ENCODE measurements at places on chromosomes 13 and 19.

DNA sequence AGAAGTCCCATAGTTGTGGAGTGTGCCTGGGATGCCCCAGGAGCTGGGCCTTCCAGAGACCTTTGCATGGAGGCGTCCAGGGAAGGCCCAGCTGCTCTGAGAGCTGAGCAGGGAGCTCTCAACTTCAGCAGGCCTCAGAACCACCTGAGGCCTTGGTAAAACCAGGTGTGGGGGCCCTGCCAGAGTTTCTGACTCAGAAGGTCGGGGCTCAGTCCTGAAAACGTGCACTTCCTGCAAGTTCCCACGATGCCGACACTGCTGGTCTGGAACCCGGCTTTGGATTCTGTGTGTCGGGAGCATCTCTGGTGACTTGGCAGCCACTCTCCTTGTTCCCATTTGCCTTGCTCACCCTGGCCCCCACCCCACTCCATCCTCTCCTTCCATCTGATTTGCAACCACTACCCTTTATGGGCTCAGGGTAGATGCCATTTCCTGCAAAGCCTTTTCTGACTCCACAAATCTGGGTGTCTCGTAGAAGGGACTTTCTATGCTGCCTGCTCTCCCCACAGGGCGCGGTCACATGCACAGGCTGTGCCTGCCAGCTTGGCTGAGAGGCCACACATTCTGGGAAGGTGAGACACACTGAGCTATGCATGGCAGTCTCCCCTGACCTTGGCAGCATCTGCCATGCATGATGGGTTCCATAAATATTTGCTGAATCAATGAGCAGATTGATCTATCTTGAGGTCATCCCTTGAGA is 244.7 kb downstream of the COL4A1 start:
- DNase-seq, result no peak

- no peak for DNase-seq
These were observed 419.6 kb downstream of the GPC6 start for GRCh38 chr13:93646245-93646644.

GRCh38 chr13:84129966-84130365 is 247.7 kb upstream of the SLITRK1 start:
- DNase-seq, result no peak

GRCh38 chr13:58963321-58963720 is 1200.4 kb downstream of the DIAPH3 start:
- DNase-seq, result no peak
